CD4-positive, alpha-beta T cell treated with Interferon alpha-2 for 1 hour (primary cell): ENCODE measurements at places on chromosomes 5 and 9.
A peak's percentile ranks its signal among the peaks of the same experiment; 100 is the strongest.

DNA sequence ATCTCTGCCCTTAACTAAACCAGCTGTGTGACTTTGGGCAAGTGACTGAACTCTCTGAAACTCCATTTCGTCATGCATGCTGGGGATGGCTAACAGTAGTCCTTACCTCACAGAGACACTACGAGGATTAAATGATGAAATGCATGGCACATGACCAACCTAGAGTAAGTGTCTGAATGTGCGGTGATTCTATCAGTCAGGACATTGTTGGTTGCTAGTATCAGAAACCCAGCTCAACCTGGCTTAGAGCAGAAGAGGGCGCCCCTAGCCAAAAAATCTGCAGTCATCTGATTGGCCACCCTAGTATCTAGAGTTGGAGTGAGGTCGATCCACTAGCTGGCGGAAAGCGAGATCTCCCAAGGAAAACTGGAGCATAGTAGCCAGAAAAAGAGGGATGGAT, 25.2 kb downstream of the NEURL1B start:
- DNase-seq, result no peak

GRCh38 chr9:83978992-83979811, 813 bp downstream of the HNRNPK start:
- DNase-seq, result peak; percentile 87

DNA sequence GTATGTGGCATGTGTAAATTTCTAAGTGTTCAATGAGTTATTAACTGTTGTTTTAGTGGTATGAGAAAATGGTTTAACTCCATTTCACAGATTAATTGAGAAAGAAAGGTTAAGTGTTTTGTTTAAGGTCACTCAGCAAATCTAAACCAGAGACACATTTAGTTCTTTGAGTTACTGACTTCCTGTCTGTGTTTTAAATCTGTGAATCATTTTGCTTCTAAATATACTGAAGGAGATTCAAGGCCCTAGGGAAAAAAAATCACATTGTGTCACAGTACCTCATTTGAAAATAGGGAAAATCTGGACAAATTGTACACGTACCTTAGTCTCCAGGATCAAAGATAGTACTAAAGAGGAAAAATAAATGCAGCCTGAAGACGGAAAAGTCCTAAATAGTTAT, 368.2 kb downstream of the TMEM161B start:
- no peak for DNase-seq

DNA sequence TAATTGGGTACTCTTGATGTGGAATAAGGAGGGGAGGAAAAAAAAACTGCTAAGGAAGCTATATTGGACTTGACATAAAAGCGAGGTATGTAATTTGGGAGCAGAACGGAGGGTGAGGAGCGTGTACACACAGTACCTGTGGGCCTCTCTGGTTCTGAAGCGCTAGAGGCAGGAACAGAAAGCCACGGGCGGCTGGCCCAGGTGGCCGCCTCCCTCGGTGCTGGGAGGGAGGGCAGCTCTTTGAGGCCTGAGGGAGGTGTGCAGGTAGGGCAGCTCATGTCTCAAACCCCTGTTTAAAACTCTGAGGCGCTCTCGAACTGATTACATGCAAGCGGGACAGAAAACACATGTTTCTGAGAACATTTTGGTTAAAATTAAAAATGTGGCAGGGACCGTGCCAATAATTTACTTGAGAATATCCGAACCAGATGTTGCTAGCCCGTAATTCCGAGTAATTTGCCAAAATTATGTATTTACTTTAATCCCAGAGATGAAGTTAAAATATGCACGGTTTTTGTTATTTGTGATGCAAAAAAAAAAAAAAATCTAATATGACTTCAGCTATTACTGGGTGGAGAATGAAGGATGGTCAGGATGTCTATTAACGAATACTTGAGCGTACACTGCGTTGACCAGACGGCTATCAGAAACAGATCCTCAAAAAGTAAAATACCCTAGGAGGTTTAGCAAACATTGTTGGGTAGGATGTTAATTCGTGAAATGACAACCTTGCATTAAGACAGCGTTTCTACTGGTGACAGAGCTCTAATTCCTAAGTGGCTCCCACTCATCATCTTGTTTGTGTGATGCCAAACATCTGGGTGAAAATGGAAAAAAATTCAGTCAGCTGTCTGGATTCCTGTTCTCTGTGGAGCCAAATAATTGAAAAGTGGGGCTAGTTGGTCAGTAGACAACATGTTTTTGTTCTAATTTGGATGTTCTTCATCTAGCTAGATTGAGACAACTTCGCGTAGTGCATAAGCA, 24.4 kb upstream of the STC2 start:
- no peak for DNase-seq

DNA sequence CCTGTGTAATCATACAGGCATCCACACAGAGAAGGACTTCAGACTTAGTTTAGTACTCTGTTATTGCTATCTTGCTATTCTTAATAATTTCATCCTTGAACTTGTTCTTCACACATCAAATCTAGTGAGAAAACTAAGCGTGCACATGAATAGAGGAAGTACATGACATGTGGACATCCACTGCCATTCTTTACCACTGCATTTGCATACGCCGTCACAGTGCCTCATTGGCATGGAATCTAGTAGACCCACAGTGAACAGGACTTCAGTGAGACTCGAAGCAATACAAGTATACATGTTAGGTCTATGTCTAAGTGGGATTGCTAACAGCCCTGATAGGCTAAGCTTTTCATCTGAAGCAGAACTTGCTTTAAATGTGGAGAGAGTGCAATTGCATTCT, 592.1 kb downstream of the TLE4 start:
- DNase-seq, result peak; percentile 22

DNA sequence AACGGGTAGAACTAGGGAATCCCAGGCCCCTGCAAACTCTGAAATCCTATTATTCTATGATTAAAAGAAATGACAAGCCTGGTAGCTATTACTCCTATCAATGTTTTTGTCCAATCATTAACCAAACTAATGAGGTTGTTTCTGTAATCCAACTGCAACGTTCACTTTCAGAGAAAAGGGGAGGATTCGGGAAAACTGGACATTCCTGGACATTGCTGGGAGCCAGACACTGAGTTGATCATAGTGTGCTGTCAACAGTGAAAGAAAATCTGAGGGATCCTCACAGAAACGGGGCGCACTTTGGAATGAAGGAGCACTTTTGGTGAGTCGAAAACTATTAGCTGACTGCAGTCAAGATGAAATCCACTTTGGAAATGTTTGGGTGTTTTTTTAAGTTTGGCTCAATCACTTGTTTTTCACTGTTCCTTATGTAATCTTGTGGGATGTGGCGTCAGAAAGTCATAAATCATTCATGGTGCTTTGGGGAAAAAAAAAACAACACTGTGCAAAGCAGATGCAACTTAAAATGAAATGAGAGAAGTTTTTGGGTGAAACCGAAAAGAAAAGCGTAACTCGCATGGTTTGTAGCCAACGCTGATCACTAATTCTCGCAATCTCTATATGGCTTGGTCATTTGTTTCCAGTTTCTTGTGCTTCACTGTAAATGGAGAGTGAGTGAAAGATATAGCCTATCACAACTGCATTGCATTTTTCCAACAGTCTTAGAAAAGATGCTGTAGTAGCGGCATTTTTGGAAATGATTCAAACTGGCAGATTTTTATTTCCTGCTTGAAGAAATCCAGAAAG, 51.2 kb upstream of the ADRA1B start:
- DNase-seq, result no peak

DNA sequence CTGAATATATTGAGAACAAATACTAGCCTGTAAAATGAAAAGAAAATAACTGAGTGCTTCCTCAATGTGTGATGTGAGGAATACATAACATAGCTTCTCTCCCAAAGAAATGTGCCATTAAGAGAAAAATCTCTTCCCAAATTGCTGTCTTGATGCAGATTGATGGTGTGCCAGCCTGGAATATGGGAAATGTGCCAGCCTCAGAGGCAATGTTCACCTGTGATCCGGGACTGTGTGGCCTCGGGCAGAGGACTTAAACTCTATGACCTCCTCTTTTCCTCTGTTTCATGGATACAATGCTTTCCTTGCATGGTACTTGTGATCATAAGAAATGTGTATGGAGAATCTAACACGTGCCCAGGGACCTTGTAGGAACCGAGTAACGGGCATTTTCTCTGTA, 370.9 kb downstream of the DIRAS2 start:
- DNase-seq, result no peak

GRCh38 chr5:69024241-69024651, 69.6 kb upstream of the SLC30A5 start:
- DNase-seq, result no peak

DNA sequence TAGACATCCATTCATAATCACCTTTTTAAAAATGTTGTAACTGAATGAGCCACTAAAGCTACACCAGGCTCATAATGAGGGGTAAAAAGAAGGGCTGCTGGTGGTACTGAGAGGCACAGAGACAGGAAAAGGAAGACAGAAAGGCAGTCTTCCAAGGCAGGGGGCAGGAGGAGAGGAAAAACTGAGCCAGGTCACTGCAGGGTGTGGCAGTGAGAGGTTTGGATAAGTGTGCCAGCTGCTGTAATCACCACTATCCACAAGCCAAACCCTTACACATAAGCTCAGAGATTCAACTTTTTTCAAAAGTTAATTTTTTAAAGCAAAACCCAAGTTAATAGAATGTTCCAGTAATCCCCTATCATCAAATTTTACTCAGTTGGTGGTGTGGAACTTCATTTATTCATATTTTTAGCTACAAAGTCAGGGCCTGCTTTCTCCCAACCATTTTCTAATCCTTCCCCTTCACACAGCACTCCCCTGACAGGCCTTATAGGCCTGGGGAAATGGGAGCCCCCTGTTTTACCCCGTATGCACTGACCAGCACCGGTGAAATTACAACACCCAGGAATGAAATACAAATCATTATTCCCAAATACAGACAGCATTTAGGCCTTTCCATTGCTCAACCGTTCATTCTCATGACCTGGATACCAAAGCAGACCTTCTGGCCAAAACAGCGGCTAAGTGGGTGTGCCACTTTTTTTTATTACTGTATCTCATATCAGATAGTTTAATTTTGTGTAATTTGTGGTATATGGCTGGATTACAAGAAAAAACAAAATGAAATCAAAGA, 76.3 kb downstream of the EFNA5 start:
- DNase-seq, result no peak

DNA sequence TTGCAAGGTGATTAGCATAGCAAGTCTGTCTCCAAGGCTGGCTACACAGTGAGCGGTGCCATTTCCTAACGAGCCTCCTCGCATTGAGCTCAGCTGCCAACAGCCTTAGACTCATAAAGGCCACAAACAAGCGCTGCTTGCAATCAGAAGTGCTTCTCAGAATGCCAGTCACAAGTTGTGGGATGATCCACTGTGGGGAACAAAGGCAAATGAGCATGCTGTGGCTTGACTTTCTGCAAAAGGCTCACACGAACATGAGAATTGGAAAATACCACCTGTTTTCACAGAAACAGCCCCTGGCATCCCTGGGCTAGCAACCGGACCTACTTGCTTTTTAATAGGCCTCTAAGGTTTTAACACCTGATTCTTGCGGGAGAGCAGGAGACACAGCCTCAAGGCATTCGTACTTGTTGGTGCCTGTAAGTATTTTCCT, 215.5 kb downstream of the FANCC start:
- no peak for DNase-seq

GRCh38 chr9:79572608-79573411, 1.0 kb downstream of the TLE4 start:
- DNase-seq, result peak; percentile 78
